Hematopoietic multipotent progenitor cell (in vitro differentiated cells): ENCODE measurements at places on chromosomes 6 and 20.

DNA sequence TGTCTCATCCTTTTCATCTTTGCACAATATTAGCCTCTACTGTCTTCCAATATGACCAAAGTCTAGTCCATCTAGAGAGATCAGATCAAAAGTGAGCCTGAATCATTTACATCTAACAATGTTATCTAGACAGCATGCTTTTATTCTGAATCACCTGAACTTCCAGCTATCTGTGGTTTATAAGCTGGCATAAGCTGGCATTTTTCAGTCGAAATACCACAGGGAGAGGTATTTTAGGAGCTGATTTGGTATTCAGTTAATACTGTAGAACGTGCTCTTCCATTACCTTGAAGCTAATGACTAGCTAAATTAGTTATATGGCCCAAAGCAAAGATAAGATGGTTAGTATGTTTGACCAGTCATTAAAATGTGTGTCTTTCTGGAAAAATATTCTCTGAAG lies 188.3 kb upstream of the AGPAT4 start:
- DNase-seq, result no peak

- no peak for DNase-seq
Observed at GRCh38 chr6:34917626-34918285, 28.7 kb downstream of the ANKS1A start.

DNA sequence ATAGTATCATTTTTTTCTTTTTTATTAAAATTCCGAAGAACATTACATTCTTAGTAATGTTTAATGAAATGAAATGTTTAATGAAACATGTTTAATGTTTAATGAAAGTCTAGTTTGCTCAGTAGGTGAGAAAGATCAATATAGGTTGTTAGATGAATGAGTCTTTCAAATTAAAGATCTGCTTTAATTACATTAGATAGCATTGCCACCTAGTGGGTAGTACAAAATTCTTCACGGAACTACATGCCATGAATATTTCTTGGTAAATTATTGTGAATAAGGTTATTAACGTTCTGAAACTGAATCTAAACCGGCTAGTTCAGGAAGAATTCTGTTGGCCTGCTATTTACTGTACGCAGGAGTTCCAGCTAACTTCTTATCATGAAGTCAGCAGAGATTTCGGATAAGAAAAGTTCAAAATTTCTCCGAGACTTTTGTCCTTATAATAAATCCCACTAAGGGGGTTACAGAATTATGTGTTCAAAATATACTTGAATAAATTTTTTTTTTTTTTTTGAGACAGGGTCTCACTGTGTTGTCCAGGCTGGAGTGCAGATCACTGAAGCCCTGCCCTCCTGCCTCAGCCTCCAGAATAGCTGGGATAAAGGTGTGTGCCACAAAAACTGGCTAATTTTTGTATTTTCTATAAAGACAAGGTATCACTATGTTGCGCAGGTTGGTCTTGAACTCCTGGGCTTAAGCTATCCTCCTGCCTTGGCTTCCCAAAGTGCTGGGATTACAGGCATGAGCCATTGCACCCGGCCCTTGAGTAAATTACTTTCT lies 7.9 kb upstream of the GMNN start:
- no peak for DNase-seq

DNA sequence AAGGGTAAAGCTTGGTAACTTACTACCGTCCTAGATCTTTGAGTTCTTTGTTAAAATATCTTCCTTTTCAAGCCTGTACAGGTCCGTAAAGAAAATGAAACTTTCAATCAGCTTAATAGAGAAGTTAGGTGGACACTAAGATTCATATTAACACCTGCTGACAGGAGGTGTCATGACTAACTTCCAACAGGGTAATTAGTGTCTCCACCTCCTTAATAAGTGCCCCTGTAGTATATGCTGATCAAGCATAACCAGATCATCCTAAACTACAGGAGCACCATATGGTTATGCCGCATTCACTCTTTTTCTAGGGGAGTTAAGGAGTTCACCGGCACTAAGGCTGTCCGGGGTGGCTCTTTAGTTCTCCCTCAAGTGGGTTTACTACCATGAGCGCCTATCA lies 23.9 kb upstream of the RALGAPA2 start:
- DNase-seq, result no peak

GRCh38 chr6:26184367-26184891 lies 97.2 kb downstream of the HFE start:
- DNase-seq, result no peak

- DNase-seq, result no peak
Observed at GRCh38 chr6:147509891-147510290, 1.4 kb downstream of the SAMD5 start.

DNA sequence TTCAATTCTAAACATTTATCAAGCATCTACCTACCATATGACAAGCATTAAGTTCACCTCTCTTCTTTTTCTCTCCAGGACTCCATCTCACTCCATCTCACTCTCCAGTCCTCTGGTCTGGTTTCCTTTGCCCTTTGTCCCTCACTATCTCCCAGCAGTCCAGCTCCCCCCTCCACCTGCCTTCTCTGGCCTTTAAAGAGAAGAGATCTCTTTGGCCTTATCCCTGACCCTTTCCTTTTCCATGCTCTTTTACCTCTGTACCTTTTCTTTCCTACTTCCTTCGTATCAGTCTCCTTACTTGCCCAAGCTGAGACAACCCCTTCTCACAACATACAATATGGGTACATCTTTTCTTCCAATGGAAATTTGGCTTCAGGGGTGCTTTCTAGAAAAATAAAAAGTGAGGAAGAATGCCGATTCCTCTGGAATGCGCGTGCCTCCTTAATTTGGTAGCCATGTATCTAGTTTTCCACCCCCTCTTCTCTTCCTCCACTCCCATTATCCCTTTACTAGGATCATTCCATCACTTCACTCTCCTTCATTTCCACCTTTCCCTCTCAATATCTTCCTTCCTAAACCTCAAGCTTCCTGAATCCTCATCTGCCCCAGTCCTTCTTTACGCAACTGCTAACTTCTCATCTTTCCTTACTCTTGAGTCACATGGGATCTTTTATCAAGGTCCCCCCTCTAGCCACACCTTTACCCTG lies 745 bp upstream of the AGPAT1 start:
- no peak for DNase-seq

- DNase-seq, result no peak
Observed at GRCh38 chr6:24797596-24798216, 1.0 kb downstream of the ARMH2 start.

DNA sequence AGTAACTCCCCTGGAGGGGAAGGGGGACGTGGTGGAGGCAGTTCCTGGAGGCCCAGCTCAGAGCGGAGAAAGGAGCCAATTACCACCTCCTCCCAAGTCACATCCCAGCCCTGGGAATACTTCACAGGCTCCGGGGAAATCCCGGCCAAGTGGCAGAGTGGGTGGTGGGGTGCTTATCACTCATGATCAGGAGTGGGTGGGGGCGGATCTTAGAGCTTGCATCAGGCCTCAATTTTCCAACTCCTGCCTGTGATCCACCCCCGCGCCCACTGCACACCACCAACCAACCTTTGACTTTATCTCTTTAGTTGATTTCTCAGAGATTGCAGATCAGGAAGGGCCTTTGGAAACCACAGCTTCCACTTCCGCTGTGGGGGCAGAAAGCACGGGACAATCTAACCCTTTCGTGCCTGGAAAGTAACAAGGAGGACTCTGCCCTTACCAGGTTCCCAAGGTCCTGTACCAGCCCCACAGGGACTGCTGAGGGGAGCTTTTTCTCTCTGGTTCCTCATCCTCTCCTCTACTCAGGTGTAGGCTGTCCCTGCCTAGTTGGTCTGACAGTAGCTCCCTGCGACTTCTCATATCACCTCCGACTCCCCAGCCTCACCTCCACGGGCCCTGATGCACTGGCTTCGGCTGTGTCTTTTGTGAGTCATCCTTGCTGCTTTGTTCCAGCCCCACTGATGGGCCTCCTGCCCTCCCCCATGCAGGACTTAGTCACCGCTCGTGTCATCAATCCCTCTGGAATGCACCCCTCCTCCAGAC lies 24.9 kb upstream of the IER3 start:
- DNase-seq, result no peak

GRCh38 chr20:39451386-39451785 lies 489.2 kb downstream of the DHX35 start:
- DNase-seq, result no peak

DNA sequence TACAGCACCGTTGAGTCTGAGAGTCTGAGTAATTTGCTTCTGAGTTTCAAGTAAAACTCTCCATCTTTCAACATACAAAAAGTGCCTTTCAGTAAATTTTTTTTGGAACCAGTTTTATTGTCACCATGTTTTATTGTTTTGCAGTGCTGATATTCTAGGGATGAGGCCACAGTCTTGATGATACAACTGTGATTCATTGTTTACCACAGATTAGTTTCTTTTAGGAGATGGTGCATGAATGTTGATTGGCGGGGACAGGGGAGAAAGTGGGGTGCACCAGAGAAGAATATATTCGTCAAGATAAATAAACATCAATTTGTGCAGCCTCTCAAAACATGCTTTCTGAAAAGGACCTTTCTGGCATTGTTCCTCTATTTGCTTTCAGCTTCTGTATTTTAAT lies 109.0 kb downstream of the MCHR2 start:
- no peak for DNase-seq

GRCh38 chr6:110613356-110613755 lies 136.9 kb upstream of the SLC22A16 start:
- DNase-seq, result no peak

GRCh38 chr20:49319208-49319809 lies 41.5 kb upstream of the ZNFX1 start:
- DNase-seq, result no peak

DNA sequence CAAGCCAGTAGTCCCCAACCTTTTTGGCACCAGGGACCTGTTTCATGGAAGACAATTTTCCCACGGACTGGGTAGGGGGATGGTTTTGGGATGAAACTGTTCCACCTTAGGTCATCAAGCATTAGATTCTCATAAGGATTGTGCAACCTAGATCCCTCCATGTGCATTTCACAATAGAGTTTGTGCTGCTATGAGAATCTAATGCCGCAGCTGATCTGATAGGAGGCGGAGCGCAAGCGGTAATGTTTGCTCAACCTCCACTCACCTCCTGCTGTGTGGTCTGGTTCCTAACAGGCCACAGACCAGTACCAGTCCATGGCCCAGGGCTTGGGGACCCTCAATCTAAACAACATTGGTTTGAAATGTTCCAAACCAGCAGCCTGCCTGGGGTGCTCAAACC lies 137.0 kb upstream of the STXBP5 start:
- DNase-seq, result no peak

- DNase-seq, result no peak
Observed at GRCh38 chr6:161463071-161463470, 189.2 kb upstream of the AGPAT4 start.

GRCh38 chr6:169158174-169158573 lies 95.5 kb downstream of the THBS2 start:
- DNase-seq, result no peak

GRCh38 chr6:143000811-143001210 lies 55.8 kb upstream of the HIVEP2 start:
- DNase-seq, result no peak

DNA sequence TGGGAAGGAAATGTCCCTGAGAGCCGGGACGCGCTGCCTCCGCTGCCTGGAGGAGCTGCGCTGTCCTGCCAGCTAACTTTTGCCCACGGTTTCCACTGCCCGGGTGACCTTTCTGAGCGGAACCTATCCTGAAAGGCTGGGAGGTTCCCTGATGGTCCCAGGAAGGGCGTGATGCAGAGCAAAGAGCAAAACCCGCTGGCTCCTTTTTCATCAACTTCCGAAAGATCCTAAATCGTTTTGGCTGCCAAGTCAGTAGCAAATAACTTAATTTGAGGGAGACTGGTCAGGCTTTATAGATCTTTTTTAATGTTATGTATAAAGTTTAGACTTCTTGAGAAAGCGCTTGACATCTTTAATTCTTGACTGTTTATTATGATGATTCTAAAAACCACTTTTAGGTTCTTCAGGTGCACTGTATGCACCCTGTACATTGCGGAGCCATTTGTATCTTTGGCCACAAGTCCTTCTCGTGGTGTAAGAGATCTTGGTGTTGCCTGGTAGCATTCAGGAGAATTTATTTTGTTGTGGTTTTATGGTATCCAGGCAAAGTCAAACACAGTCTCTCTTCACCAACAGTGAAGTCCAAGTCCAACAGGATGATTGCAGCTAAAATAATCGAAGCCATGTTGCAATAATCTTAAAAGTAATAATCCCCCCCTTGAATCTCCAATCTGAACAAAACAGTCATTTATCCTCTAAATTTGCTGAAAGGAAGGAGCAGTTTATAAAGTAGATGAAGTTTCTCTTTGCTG lies at the start of gene SYNE1:
SYNE1 (minus strand) TSS at position 67 of the 752 bp plus-strand sequence. CDS start 9,031 bp downstream, outside the sequence.
- DNase-seq, result no peak

GRCh38 chr6:2971420-2972218 lies at the start of gene SERPINB6:
Gene SERPINB6 (minus strand): TSS chr6:2971567. CDS start chr6:2959332, 12,235 bp downstream.
- DNase-seq, result no peak

GRCh38 chr6:170186941-170187668 lies 103.8 kb downstream of the DLL1 start:
- no peak for DNase-seq

GRCh38 chr6:22737331-22737730 lies 168.0 kb downstream of the HDGFL1 start:
- peak; percentile 1 for DNase-seq

- DNase-seq, result no peak
Observed at GRCh38 chr6:144265061-144265357, 20.1 kb upstream of the UTRN start.

DNA sequence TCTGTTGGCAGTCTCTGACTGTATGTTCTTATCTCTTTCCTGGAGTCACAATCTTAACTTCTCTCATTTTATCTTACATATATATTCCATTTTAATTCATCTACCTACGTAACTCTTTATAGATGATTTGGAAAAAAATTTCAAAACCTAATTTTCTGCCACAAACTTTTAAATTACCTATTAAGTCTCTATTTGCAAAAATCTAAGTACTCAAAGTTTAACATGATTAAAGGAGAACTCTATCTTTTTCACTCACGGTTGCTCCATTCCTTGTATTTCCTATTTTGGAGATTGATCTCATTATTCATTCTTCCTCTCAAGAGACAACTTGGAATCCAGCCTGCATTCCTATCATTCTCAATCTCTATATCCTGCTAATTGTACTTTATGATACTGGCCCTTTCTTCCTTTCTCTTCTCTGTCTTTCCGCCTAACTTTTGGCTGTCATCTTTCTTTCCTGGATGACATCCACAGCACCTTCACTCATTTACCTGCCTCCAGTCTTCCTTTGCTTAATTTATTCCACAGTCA lies 1071.1 kb upstream of the CITED2 start:
- DNase-seq, result no peak

GRCh38 chr20:2162125-2162822 lies 60.6 kb downstream of the STK35 start:
- DNase-seq, result no peak

DNA sequence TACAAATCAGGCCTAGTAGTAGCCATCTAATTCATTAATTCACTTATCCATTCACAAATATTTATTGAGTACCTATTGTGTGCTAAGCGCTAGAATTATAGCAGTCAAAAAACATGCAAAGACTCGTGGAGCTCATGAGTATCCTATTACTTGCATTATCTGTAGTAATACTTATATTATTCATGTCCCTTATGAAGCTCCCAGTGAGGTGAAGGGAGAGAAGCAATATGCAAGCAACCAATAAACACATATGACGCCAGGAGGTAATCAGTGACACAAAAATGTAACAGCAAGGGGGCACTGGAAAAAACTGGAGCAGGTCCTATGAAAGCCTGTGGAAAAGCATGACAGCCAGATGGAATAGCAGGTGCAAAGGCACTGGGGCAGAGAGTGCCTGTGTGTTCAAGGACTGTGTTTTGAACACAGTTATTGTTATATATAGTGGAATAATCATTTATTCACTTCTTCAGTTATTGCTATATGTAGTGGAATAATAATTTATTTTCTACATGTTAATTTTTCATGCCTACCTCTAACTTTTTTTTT lies 109.5 kb downstream of the KIF13A start:
- no peak for DNase-seq

GRCh38 chr20:22689266-22689665 lies 104.9 kb upstream of the FOXA2 start:
- no peak for DNase-seq
